Activated T-cell treated with anti-CD3 and anti-CD28 coated beads, Interleukin-2, amount 50 U/mL, for 48 hours (primary cell): ENCODE measurements at places on chromosomes 7 and 10.

DNA sequence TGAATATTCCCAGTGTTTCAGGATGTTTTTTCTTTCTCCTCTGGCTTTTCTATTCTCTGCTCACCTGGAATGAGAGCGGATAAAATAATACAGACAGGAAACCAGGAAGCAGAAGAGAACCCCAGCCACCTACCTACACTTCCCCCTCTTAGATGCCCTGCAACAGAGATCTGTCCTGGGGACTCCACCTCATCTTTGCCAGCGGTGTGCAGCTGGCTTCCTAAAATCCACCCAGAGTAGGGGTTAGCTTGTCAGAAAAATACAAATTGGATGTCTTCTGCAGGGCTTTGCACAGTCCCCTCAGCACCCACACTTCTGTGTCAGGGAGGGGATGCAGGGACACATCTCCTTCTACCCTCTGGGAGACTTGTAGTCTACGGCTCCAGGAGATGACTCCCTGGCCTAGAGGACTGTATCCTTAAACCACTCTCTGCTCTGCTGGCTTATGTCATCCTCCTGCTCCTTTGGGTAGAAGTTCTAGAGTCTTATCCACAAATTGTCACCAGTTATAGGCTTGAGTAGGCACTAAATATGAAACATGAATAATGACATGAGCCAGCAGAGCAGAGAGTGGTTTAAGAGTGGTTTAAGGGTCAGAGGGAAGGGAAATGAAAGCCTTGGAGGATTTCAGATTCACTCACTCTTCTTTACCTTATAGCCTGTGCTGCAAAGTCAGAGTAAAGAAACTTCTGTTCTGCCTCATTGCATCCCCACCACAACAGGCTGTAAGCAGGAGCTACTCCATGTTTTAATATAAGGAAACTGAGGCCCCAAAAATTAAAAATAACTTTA is 749.4 kb downstream of the AUTS2 start:
- no peak for DNase-seq

DNA sequence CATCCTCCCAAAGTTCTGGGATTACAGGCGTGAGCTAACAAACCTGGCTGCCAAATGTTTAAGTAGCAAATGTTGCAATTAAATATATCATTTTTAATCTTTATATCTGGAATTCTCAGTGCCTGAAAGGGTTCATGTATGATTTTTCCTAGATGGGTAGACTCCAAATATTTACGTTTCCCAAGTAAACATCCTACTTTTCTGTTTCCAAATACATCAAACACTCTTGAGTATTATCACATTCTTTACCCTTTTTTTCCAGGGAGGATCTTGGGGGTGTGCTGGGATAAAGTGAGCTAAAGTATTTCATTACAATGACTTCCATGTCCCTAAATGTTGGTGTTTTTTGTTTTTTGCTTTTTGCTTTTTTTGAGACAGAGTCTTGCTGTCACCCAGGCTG is 32.9 kb upstream of the CYTH3 start:
- DNase-seq, result no peak

- no peak for DNase-seq
Measured at GRCh38 chr10:68543004-68543918, 15.9 kb upstream of the SLC25A16 start.

DNA sequence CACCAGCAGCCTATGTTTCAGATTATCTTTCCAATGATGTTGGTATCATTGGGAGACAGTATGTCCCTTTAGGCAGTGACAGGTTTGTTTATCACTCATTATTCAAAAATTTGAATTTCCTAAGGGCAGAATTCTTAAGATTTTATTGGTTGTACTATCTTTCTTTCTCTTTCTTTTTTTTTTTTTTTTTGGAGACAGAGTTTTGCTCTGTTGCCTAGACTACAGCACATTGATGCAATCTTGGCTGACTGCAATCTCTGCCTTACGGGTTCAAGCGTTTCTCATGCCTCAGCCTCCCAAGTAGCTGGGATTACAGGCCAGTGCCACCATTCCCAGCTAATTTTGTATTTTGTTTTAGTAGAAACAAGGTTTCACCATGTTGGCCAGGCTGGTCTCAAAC is 111.2 kb downstream of the PON1 start:
- DNase-seq, result no peak

DNA sequence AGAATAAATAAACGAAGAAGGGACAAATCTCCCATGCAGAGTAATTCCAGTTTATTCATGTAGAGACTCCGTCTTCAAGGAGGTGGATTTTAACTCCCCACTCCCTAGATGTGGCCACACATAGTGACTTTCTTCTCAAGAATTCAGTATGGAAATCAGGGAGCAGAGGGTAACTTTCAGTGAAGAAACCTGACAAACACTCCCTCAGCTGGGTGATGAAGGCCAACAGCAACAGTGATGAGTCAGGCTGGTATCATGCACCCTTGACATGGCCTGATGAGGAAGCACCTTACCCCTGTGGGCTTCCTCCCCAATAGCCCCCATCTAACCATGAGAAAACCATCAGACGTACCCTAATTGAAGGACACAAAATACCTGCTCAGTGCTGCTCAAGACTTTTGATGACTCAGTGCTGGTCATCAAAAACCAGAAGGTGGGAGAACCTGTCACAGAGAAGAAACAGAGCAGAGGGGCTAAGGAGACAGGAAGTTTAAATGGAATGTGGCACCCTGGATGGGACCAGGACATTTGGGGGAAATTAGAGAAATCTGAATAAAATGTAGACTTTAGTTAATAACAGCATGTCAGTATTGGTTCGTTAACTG is 50.6 kb downstream of the ADAMTS14 start:
- DNase-seq, result no peak

- no peak for DNase-seq
Measured at GRCh38 chr7:142298009-142298408, 40.2 kb upstream of the PRSS58 start.

DNA sequence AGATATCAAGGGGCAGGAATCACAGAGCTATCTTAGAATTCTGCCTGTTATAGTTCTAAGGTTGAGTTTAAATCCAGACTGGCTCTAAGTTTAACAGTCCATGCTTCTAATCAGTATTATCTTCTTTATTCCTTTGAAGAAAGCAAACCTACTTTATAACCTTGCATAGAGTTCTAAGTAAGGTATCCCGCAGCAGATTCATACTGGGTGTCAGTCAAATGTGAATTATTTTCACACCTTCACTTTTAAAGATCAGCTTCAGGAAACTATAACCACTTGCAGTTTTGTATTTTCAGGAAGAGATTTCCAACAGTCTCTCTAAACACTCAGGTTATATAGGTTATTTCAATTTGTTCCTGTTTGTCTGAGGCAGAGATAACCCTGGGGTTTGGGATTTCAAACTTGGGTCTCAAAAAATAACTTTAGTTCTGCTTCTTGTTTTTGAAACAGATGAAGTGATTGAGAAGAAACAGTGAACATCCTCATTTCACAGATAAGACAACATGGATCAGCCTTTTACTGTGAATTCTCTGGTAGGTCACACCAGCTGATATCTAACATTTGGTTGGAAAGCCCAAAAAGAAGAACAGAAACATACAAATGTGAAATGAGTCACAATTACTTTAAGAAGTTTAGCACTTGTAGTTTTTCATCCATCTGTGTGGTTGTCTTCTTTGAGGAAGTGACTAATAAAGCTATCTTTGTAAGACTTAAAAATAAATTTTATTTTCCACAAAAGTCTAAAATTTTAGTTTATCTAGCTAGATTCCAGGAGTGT is 21.4 kb downstream of the STAMBPL1 start:
- no peak for DNase-seq

DNA sequence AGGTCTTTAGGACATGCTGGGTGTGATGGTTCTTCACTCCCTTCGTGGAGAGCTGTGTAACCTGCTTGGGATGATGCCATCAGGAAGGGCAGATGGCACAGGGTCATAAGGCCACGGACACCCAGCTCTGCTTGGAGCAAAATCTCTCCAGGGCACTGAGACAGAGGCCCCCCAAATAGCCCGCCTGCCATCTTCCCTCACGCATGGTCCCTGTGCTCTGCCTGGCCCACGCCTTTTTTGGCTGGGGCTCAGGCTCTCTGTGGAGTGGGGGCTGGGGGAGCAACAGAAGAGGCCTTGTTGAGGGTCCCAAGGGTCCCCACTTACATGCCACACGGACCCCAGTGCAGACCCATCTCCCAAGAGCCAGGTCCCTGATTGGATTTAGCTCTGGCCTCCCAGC is 93.3 kb upstream of the RET start:
- DNase-seq, result no peak

- DNase-seq, result no peak
Measured at GRCh38 chr10:98649170-98649569, 202.4 kb upstream of the HPS1 start.

DNA sequence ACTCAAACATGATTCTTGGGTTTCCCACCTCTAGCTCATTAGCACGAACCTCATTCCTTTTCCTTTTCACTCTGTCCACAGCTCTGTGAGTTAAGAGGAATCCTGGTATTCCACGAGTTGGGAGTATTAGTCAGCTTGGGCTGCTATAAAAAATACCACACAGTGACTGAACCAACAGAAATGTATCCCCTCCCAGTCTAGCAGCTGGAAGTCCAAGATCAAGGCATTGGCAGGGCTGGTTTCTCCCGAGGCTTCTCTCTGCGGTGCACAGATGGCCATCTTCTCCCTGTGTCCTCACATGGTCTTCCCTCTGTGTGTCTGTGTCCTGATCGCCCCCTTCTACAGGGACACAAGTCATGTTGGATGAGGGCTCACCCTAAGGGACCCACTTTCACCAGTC is 261.6 kb downstream of the TNS3 start:
- DNase-seq, result no peak

GRCh38 chr10:80277567-80278250 is 11.7 kb downstream of the MAT1A start:
- no peak for DNase-seq

DNA sequence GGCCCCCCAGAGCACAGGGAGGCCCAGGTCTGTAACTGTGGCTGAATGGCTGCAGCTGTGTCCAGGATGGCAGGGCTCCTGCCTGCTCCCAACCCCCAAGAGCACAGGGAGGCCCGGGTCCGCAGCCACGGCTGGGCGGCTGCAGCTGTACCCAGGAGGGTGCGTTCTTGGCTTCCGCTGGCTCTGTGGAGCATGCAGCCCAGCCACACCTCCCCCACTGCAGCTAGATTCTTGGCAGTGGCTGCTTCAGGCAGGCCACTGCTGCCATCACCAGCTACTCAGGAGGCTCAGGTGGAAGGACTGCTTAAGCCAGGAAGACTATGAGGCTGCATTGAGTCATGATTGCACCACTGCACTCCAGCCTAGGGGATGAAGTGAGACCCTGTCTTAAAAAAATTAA is 27.9 kb downstream of the C7orf25 start:
- no peak for DNase-seq

- DNase-seq, result no peak
Measured at GRCh38 chr7:132256721-132257212, 319.5 kb downstream of the PLXNA4 start.

DNA sequence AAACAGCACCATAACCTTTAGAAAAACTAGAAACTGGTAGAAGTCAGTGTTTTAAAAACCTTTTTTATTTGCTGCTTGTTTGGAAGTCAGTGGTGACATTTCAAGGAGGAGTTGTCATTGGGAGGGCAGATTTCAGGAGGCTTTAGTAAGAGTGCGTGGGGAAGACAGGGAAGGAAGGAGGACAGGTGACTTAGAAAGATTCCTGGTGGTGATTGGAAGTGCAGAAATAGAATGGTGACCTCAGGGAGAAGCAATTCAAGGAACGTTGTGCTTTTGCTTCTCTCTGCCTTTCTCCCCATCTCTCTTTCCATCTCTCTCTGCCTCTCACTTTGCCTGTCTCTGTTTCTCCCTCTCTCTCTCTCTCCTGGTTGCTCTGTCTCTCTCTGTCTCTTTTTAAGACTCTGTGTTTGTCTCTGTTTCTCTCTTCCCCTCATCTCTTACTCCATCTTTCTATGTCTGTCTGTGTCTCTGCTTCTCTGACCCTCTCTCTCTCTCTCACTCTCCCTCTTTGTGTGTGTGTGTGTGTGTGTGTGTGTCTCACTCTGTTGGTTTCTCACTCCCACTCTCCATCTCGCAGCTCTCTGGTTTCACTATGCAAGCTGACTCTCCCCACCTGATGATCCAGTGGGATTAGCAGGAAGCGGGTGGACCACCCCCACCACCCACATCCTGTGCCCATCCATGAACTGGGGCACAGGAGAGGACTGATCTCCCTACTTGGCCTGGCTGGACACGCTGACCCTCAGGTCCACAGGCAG is 10.9 kb upstream of the PFKP start:
- DNase-seq, result no peak

DNA sequence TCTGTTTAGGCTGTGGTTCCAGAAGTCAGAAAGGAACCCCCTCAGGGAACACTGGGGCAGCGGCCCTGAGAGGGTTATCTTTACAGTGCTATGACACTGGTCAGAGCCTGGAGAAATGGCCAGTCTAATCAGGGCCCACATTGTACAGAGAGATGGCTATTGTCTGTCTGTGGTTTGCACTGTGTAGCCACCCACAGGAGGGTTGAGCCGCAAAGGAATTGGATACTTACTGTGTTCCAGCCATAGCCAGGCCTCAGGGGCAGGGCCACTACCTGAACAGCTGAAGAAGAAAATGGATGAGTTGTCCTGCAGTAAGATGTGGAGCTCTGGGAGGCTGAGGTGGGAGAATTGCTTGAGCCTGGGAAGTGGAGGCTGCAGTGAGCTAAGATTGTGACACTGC is 47.5 kb upstream of the PODXL start:
- no peak for DNase-seq

- DNase-seq, result no peak
Measured at GRCh38 chr7:157729566-157729965, 392.8 kb downstream of the DNAJB6 start.

DNA sequence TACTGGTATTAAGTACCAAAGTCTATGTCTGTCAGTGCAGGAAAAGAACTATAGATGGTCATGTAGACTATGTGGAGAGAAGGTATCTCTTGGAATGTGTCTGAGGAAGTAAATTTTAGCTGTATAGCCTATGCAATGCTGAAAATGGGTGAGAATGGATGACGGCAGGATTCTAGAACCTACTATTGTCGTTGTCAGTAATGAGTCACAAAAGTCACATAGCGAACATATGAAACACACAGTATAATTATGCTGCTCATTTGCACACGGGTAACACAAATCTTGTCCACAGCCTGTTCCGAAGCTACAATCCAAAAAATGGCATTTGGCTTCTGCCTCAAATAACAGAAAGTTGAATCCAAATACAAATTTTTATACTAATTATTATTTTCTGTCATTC is 33.6 kb upstream of the KMT2E start:
- DNase-seq, result no peak

DNA sequence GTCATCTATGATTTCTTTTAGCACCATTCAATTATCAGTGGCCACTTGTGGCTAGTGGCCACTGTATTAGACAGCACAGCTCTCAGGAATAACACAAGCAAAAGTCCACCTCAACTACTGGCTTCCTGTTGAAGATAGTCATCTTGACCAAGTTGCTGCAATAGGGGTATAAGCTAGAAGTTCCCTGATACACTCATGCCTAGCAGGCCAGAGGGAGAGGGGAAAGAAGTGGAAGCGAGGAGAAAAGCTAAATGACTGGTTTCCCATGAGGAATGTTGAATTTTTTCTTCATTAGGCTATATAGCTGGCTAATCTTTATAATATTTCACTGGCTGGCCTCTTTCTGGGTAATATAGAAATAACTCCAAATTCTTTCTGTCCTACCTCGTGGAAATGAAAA is 327.5 kb upstream of the MEOX2 start:
- DNase-seq, result no peak

- DNase-seq, result no peak
Measured at GRCh38 chr10:1933215-1933614, 195.9 kb upstream of the ADARB2 start.
